Activated T-helper 1 cell treated with anti-CD3 and anti-CD28 coated beads, Interleukin-2, amount 50 U/mL, for 16 hours (primary cell): ENCODE measurements at places on chromosomes 3 and 15.

DNA sequence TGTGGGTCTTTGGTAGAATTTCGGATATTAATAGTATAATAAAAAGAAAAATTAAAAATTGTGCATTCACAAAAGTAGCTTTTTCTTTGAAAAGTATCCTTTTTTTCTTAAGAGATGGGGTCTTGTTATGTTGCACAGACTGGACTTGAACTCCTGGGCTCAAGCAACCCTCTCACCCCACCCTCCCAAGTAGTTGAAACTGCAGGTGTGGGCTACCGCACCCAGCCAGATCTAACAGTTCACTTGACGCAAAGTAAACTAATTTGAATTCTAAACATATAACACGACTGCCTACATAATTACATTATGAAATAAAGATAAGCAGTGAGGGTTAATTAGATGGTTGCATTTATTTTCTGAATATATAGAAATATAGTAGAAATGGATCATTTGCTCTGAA lies 10.7 kb downstream of the FAM98B start:
- DNase-seq, result no peak

DNA sequence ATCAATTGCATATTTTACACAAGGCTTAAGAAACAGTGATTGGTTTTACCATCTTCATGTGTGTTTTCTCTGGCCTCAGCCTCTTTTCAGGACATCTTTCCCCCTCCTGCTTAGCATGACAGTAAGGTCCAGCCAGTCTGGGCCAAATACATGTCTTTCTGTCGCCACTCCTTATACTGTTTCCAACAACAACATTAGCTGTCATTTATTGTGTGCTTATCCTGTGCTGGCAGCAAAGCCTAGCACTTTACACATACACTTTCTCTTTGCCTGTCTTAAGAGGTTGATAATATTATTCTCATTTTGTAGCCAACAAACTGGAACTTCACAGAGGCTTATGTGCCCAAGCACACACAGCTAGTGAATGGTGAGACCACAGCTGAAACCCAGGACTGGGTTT lies 37.8 kb downstream of the B3GALNT1 start:
- DNase-seq, result no peak

GRCh38 chr3:15647611-15648167 lies 46.1 kb downstream of the BTD start:
- no peak for DNase-seq

- DNase-seq, result no peak
Measured at GRCh38 chr3:59266551-59266950, 216.7 kb upstream of the CFAP20DC start.

GRCh38 chr3:142210608-142211007 lies 14.8 kb downstream of the GK5 start:
- DNase-seq, result no peak

- no peak for DNase-seq
Measured at GRCh38 chr15:74828835-74829234, 2.4 kb downstream of the CPLX3 start.
